IPS DF 6.9 (cell line): ENCODE measurements at places on chromosomes 16 and 17.

GRCh38 chr17:66643815-66644710 lies 190.9 kb upstream of the CACNG5 start:
- no peak for DNase-seq

GRCh38 chr17:8693328-8693727 lies 51.3 kb downstream of the CCDC42 start:
- DNase-seq: no peak

GRCh38 chr16:53081032-53081424 lies 26.2 kb downstream of the CHD9 start:
- DNase-seq: no peak

DNA sequence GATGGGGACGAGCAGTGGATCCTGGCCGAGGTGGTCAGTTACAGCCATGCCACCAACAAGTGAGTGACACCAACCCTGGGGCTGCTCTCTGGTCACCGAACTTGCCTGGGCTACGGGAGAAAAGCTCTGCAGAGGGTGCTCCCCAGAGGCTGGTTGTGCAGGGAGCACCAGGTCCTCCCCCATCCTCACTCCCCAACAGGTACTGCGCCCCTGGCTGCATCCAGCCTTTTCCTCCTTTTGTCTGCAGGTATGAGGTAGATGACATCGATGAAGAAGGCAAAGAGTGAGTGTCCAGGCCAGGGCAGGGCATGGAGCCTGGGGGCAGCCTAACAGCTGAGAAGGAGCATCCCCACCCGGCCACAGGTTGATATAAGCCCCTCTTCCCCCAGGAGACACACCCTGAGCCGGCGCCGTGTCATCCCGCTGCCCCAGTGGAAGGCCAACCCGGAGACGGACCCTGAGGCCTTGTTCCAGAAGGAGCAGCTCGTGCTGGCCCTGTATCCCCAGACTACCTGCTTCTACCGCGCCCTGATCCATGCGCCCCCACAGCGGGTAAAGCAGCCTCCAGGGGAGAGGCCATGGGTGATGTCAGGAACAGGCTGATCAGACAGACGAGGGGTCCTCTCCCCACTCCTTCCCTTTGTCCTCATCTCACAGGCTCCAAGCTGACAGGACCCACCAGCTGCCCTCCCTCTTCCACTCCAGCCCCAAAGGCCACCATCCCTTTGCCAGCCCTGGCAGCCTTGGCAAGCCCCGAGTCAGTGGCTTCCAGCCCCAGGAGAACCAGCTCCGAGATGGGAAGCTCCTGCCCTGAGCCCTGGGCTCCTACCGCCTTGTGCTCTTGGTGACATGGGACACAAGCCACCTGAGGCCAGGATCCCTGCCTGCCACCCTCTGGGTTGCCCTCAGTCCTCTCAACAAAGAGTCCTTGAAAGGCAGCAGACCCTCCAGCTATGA lies 6.2 kb downstream of the SULT1A2 start:
- DNase-seq: no peak

- DNase-seq: no peak
These were observed 33.4 kb downstream of the CDK5R1 start for GRCh38 chr17:32520104-32520701.

GRCh38 chr17:63292421-63292820 lies 153.7 kb downstream of the CYB561 start:
- no peak for DNase-seq

DNA sequence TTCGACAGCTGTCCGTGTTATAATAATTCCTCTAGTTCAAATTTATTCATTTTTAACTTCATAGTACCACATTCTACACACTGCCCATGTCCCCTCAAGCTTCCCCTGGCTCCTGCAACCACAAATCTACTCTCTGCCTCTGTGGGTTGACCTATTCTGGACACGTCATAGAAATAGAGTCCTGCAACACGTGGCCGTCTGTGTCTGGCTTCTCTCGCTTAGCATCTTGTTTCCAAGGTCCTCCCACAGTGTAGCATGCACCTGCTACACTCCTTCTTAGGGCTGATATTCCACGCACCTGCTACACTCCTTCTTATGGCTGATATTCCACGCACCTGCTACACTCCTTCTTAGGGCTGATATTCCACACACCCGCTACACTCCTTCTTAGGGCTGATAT lies 16.5 kb downstream of the SCGB1C2 start:
- no peak for DNase-seq

DNA sequence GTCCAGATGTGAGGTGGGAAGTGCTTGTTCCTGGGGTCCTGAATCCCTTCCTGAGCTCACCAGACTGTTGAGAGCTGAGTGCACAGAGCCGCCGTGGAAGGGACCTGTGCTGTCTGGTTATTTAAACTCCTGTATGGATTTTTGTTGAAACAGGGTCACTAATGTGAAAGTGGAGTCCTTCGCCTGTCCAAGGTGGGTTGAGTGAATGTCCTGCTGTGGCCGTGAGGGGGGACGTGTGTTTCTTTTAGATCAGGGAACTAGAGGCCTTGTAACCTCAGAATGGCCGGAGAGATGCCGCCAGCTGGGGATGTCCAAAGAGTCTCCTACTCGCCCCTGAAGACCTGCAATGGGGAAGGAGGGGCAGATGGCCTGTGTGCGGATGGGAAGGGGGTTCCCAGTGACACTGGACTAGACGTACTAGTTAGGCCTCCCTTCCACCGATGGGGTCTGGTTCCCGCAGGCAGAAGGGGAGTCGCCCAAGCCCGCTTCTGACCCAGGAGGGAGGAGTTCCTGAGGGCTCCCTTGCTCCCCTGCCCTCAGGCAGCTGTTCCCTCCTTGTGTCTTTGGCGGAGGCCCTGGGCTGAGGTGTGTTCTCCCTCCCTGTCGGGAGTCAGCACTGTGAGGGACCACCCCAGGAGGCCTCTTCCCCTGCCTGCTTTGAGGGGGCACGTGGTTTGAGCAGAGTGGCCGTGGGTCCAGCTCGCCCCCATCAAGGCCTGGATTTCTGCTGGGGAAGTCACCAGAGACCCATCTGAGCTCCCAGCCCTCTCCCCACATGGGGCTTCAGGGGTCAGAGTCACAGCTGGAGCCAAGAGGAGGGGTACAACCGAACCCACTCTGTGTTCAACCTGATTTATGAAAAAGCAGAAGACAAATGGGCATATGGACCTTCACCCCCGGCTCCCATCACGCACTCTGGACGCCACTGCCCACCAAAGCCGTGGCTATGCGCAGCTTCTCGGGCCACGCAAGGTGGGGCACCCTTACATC lies 30.9 kb downstream of the OR1D5 start:
- no peak for DNase-seq

- DNase-seq: no peak
These were observed 60.5 kb downstream of the NFAT5 start for GRCh38 chr16:69626256-69626655.

DNA sequence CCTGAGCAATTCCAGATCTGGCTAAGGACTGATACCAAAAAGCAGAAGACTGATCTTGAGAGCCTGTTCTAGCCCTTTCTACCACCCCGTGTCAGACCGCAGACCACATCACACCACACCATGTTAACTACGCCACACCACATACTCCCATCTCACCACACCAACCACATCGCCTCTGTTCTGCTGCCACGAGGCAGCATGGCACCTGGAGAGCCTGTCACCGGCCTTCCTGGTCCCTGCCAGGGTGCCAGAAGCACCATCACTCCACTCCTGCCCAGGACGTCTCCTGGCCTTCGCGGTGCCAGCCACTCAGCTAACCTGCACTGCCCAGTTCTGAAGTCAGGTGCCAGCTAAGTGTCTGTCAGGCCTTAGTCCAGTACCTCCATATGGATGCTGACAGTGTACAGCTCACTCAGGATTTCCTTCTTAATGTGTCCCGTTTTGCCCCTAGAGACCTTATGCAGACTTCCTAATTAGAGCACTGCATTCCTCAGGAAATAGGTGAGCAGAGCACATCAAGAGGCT lies 37.2 kb upstream of the BCAR1 start:
- DNase-seq: no peak

GRCh38 chr16:73279451-73279850 lies 231.5 kb upstream of the ZFHX3 start:
- no peak for DNase-seq

DNA sequence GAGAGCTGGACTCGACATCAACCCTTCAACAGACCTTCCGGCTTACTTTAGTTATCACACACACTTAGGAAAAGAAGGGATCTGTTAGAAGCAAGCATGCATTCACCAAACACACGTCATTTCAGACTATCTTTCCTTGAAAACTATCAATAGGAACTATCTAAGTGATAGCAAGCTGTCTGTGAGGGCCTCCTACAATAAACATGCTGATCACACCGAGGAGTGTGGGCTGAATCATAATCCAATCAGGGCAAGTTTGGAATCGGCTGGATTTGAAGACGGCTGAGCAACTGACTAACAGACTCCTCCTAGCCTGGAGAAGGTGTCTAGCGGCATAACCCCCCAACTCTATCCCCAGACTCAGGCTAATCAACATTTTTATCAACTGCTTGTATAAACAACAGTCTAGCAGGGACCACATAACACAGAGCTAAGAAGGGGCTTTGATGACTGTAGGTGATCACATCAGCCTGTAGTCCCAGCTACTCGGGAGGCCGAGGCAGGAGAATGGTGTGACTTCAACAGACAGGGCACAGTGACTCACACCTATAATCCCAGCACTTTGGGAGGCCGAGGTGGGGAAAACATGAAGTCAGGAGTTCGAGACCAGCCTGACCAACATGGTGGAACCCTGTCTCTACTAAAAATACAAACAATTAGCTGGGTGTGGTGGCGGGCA lies 14.1 kb downstream of the NXN start:
- no peak for DNase-seq

DNA sequence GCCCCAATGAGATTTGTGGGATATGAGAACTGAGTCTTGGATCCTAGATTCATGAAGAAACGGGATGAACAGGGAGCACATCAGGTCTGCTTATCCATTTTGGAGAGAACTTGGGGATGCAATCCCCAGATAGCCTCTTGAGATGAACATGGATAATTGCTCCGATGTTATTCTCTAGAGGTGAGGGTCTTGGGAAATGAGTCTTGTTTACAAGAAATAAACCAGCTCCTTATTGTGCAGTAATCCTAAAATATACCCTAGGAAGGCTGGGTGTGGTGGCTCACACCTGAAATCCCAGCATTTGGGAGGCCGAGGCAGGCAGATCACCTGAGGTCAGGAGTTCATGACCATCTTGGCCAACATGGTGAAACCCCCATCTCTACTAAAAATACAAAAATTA lies at the start of gene OR1D2:
OR1D2 (minus strand) TSS at position 101 of the 400 bp plus-strand sequence. CDS start 11,426 bp downstream, outside the sequence.
- DNase-seq: no peak

GRCh38 chr16:71537643-71538042 lies 11.4 kb downstream of the CHST4 start:
- no peak for DNase-seq

DNA sequence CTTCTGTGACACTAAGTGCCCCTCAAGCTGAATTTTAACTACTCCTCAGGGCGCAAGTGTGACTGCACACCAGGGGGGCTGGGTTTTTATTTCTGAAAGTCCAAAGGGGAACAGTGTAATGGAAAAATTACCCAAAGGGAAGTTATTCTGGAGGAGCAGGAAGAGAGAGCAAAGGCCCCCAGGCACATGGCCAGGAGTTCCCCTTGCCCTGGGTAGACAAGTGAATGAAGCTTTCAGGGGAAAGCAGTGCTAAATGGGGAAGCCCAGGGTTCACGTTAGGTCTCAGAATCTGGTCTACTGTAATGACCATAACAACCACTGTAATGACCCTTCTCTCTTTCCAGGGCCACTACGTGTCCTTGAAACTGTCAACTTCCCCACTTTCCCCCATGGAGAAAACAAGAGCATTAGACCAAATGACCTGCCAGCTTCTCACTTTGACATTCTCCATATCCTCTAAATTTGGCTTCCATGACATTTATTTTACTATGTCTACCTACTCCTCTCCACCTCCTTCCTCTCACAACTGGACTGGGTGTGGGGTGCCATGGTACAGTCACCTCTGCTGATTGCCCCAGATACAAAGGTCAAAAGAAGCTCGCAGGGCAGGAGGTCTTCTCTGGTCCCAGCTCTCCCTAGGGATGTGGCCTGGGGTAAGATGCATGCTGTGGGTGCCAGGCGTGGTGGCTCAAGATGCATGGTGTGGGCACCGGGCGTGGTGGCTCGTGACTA lies 34.1 kb upstream of the MMP2 start:
- no peak for DNase-seq

GRCh38 chr16:86959729-86960128 lies 357.5 kb downstream of the C16orf95 start:
- DNase-seq: no peak

- DNase-seq: no peak
These were observed 11.8 kb downstream of the PEMT start for GRCh38 chr17:17579691-17580090.

- no peak for DNase-seq
These were observed 34.9 kb upstream of the ZNF469 start for GRCh38 chr16:88347656-88348376.

DNA sequence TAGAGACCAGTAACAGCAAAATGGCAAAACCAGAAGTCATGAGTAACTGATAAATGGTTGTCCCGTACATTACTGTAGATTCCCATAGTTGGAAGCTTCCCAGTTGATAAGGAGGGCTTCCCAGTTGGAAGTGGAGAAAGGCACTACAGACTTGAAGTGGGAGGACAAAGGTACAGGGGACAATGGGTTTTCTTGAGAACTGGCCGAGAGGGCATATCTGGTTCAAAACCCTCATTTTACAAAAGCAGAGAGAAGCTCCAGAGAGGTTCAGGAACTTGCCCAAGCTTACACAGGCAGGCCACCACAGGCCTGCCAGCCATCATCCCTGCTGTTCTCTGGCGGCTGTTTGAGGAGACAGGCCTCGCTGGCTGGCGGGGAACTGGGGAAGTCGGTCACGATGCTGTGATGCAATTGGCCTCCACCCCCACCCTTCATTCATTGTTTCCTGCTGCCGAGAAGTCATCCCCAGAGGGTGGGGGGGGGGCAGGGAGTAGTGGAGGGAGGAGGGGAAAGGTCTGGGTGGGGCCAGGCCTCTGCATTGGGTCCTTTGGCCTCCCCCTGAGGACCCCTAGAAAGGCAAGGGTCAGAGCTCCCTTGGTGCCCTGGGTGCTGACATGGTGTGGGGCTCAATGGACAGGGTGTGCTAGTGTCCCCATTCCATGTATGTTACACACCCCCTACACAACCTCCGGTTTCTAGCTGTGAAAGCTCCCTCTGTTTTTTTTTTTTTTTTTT lies 3.0 kb downstream of the UBALD2 start:
- no peak for DNase-seq

GRCh38 chr16:27239906-27240655 lies 28.5 kb downstream of the NSMCE1 start:
- no peak for DNase-seq

DNA sequence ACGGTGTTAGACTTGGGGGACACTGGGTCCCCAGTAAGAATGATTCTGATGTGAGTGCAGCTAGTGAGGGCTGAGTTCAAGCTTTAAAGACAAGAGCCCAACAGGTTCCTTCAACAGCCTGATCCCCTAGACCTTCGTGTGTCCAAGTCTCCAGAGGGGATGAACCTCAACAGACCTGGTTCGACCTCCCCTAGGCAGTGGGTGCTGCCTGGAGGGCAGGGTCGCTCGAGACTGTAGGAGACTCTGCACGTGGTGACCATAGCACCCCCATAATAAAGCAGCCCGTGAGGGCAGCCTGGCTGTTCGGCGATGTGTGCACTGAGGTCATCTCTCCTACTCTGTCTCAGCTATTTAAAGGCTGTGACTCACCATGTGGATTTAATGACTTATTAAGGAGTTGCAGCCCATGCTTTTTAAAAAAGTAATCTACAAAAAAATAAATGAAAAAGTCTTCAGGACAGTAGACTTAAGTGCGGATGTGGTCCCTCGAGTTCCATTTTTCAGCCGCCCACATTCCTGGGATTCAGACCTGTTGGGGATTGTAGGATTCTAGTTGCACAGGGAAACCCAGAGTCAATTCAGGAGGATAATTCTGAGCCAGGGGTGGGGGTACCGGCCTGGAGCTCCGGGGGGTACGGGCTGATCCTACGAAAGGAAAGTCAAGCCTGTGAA lies 23.4 kb upstream of the METRNL start:
- DNase-seq: no peak
